ENCODE measurements at places on chromosomes 7 and 10. TPM values are rescaled to one million over a fixed set of nuclear protein-coding genes. Genes with fewer than 3 reads are reported as not detected.

Gene NUTM2E
- not detected for total RNA-seq

Gene SPDYE1
- total RNA-seq: not detected

Gene GIMAP4
- 54.0 TPM for total RNA-seq

Gene OR2A12
- not detected for total RNA-seq

Gene TMEM236
- total RNA-seq: 3.3 TPM

Gene TLL2
- not detected for total RNA-seq

Gene LYZL2
- not detected for total RNA-seq

Gene STEAP1B
- 4.4 TPM for total RNA-seq

Gene NRCAM
- 5.6 TPM for total RNA-seq

Gene TMEM229A
- not detected for total RNA-seq

Gene PLAC9
- 23.3 TPM for total RNA-seq

Gene OPALIN
- not detected for total RNA-seq

Gene PRKAG2
- total RNA-seq: 33.0 TPM

All from omental fat pad (tissue), 4 donors.